Stimulated activated CD8-positive, alpha-beta memory T cell treated with anti-CD3 and anti-CD28 coated beads, Interleukin-2, amount 100 ng/mL, for 1 hour (primary cell): ENCODE measurements at places on chromosomes 13 and 19.

GRCh38 chr19:14305706-14306105 lies 75.5 kb upstream of the ADGRE5 start:
- DNase-seq, result no peak

DNA sequence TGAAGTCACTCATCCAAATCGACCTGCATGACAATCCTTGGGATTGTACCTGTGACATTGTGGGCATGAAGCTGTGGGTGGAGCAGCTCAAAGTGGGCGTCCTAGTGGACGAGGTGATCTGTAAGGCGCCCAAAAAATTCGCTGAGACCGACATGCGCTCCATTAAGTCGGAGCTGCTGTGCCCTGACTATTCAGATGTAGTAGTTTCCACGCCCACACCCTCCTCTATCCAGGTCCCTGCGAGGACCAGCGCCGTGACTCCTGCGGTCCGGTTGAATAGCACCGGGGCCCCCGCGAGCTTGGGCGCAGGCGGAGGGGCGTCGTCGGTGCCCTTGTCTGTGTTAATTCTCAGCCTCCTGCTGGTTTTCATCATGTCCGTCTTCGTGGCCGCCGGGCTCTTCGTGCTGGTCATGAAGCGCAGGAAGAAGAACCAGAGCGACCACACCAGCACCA lies 5.9 kb downstream of the SLITRK5 start:
- no peak for DNase-seq

- no peak for DNase-seq
Measured at GRCh38 chr13:43805681-43806128, 18.9 kb upstream of the ENOX1 start.

GRCh38 chr13:89846926-89847585 lies 1500.4 kb upstream of the MIR17HG start:
- DNase-seq, result no peak

DNA sequence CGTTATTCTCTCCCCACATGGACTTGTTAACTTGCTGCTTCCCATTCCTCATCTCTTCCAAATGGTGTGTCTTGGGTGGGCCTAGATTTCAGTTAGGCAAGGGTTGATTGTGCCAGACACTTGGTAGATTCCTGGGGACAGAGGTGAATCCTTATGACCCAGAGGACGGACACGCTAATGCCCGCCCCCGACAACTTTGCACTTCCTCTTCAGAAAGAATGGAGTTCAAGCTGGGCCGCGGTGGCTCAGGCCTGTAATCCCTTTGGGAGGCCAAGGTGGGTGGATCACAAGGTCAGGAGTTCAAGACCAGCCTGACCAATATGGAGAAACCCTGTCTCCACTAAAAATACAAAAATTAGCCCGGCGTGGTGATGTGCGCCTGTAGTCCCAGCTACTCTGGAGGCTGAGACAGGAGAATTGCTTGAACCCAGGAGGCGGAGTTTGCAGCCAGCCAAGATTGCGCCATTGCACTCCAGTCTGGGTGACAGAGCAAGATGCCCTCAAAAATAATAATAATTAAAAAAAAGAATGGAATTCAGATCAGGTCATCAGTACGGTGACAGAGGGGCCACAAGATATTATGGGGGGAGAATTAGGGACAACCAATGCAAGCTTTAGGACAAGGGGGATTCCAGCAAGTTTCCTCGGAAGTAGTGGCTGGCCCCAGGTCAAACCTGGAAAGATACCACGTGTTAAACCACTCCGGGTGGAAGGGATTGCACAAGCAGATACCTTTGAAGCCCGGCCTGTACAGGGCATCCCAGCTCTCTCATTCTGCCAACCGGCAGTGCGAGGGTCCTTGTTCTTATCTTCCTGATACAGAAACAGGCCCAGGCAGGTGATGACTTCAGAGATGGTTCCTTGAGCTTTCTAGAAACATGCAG lies 2.7 kb downstream of the MYO9B start:
- no peak for DNase-seq

GRCh38 chr13:51687947-51688714 lies 103.9 kb downstream of the WDFY2 start:
- no peak for DNase-seq

- DNase-seq, result no peak
Measured at GRCh38 chr19:53982001-53982451, 9.4 kb upstream of the CACNG6 start.

- no peak for DNase-seq
Measured at GRCh38 chr13:73922493-73923393, 211.5 kb downstream of the KLF12 start.

DNA sequence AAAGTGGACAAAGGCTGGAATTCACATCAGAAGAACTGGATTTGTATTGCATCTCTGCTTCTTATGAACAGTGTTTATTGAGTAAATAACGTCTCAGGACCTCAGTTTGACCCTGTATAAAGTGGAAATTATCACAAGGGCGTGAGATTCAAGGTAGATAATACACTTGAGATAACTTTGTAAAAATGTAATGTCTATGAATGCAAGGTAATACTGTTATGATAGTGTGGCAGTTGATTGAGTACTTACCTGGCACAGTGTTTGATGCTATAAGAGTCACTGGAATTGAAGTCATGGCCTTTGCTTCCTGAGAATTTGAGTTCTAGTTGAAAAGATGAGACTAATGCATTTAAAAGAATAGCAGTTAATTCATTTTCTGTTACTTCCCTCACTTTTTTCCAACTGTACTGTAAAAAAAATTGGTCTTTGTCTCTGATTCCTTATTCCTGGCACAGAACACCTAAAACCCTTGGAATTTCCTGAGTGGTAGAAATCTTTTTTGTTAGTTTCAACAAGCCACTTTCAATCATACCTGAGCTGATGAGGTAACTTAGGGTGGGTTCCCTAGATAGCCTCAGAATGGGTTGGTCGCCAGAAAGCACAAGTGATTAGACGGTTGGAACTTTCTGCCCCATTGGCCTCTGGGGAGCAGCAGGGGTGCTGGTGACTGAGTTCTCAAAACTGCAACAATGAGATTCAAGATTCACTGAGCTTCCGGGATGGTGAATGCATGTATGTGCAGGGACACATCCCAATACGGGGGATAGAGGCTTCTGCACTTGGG lies 6.4 kb upstream of the XPO4 start:
- no peak for DNase-seq

DNA sequence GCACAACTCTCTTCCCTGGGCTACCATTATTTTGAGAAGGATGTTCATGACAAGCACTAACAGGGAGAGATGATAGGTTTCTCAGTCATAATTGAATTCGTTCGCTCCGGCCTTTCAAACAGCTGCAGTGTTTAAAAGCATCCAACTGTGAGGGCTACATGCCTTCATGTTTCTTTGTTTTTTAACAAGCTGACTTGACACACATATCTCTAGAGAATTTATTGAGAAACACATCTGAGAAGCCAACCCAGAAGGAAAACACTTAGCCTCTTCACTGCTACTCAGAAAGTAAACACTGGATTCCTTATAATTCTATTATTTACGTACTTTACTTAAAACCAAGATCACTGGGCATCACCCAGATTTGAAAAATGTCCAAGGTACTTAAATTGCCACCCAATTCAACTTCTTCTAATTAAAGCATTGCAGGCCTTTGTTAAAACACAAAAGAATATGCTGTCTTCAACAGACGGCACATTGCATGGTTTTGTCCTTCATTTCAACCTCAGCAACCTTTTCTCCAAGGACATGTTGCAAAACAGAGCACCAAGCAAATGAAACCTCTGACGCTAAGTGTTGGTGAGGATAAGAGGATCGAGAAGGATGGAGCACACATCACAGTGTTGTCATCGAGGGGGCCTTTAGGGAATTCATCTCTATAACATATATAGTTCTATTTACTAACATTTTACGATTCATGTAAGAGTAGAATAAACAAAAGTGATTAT lies 75.8 kb downstream of the TBC1D4 start:
- DNase-seq, result no peak

DNA sequence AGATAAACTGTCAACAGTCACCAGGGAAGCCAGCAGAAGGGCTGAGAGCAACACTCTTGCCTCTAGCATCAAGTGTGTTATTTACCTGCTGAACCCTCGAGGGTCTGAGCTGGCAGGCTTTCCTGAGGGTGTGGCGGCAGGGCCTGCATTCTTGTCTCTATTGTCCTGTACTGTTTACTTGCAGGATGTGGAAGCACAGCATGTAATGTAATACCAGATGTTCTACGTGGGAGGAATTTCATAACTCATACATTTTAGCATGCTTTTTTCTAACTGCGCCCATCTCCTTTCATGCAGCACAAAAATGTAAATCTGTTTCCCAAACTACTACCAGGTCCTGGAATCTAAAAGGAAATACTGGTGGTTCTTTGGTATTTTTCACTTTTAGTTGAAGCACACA lies 153.1 kb downstream of the RGCC start:
- DNase-seq, result no peak

DNA sequence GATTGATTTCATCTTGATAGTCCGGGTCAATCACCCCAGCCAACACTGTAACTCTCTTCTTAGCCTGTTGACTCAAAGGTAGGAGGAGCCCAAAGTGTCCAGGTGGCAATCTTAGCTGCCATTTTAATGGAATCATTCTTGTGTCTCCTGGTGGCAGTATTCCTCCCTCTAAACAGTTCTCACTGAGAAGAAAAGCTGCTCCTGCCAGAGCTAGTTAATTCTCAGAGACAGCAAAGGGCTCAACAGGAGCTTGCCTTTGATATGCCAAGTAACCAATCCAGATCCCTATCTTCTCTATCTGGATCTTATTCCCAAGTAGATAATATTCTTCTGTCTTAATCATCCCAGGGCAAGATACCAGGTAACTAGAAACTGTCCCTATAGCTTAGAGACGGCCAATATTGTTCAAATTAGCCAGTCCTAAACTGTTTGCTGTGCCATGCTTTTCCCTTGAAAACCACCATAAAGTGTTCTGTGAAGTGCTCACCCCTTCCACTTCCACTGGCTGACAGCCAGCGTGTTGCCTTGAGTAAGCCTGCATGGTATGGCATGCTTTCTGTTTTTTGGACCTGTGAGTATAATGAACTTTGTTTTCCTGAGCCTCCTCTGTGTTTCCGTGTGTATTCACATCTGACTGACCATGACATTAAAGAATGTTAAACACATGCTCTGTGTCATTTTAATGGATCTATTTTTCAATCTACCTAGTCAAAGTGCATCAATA lies 463.7 kb upstream of the SLITRK5 start:
- no peak for DNase-seq

DNA sequence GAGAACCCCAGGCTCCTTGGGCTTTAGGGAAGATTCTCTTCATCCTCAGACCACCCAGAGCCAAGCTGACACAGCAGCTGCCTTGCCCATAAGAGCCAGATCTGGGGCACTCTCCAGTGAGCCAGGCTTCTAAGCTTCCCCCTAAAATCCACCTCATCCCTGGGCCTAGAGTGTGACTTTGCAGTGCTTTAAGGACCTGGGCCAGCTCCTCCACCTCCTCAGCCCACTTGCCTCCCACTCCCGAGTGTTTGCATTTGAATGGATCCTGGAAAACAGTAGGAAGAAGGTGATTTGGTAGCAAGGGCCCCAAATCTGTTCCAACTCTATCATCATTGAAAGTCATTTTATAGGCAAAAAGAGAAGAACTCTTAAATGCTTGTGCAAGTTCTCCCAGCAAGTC lies 108.7 kb upstream of the UBL3 start:
- no peak for DNase-seq

- no peak for DNase-seq
Measured at GRCh38 chr19:53823380-53824120, 564 bp downstream of the NLRP12 start.

GRCh38 chr13:39601636-39602035 lies 1.4 kb downstream of the LHFPL6 start:
- no peak for DNase-seq

DNA sequence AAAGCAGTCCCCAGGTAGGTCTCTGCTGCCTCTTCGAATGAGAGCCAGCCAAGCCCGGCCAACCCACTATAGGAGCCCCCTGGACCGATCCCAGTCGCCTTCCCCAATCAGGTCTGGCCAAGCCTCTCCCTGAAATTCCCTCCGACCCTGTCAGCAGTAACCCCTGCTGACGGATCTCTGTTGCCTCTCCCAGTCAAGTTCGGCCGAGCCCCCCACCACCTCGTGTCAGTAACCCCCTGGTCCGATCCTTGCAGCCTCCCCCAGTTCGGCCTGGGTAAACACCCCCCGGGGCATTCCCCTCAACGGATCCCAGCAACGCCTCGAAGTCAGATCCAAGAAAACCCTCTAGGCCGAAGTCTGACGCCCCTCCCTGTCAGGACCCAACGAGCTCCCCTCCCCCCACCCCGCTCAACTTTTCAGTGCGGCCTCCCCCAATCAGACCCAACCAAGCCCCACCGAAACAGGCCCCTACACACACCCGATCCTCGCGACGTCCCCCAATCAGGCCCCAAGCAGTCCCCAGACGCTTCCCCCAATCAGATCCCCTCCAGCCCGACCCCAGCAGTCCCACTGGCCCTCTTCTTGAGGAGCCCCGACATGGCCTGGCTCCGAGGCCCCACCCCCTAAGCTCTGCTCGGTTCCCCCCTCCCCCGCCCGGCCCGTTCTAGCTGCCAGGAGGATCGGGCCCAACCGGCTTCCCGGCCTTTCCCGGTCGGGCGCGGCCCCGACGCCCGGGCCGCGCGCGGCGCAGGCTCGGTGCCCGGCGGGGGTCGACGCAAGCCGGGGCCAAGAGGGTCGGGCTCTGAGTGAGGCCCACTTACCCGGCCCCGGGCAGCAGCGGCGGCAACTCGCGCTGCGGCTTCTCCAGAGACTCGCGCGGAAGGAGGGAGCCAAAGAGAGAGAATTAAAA lies 1.8 kb downstream of the TNPO2 start:
- no peak for DNase-seq

GRCh38 chr19:47663911-47664771 lies 49.1 kb upstream of the EHD2 start:
- DNase-seq, result no peak

GRCh38 chr19:4990306-4990705 lies 21.4 kb downstream of the KDM4B start:
- no peak for DNase-seq

- DNase-seq, result no peak
Measured at GRCh38 chr19:4361152-4362046, 18.0 kb downstream of the MPND start.

- no peak for DNase-seq
Measured at GRCh38 chr19:55681131-55682092, 6.4 kb downstream of the EPN1 start.

- no peak for DNase-seq
Measured at GRCh38 chr13:95352486-95352885, 51.2 kb upstream of the ABCC4 start.

- DNase-seq, result no peak
Measured at GRCh38 chr19:5148794-5149190, 179.9 kb downstream of the KDM4B start.

DNA sequence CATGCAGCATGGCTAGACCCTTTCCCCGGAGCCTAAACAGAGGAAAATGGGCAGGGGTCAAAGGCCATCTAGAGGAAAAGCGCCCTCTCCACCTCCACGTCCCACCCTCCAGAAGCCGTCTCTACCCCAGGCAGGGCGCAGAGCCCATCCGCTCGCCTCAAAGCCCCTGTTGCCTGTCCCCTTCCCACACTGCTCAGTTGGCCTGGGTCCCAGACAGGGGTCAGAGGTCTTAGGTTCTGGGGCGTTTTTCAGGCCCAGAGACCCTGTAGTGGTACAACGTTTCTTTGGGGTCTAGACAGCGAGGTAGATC lies 285 bp downstream of the TMEM143 start:
- DNase-seq, result no peak

GRCh38 chr19:45361608-45362007 lies 8.8 kb downstream of the ERCC2 start:
- no peak for DNase-seq
